ENCODE measurements at places on chromosomes 11 and 22.

DNA sequence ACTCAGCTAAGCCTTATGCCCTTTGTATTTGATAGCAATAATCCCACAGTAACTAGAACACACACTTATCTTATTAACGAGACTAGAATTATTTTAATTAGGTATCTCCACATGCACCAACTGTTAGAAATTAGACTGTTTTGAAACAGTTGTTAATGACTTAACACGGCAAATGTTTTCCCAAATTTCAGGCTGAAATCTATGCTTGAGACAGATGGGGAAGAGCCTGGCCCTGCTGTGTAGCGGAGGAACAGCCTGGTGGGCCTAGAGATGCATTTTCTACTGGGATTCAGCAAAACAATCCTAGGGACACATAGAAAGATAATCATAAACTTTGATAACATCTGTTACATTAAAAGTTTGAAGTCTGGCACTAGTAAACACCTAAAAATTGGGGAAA is 273.4 kb downstream of the TTC28 start:
- DNase-seq: no peak

- no peak for DNase-seq
These were observed 88.0 kb upstream of the KCNQ1OT1 start for GRCh38 chr11:2787816-2788167.

GRCh38 chr11:72771507-72771906 is 19.3 kb upstream of the ARAP1 start:
- no peak for DNase-seq

GRCh38 chr22:36358533-36359469 is 29.0 kb downstream of the MYH9 start:
- no peak for DNase-seq

GRCh38 chr11:109085708-109086373 is 336.1 kb upstream of the C11orf87 start:
- no peak for DNase-seq

GRCh38 chr11:124736736-124737135 is 3.0 kb upstream of the NRGN start:
- DNase-seq: no peak

DNA sequence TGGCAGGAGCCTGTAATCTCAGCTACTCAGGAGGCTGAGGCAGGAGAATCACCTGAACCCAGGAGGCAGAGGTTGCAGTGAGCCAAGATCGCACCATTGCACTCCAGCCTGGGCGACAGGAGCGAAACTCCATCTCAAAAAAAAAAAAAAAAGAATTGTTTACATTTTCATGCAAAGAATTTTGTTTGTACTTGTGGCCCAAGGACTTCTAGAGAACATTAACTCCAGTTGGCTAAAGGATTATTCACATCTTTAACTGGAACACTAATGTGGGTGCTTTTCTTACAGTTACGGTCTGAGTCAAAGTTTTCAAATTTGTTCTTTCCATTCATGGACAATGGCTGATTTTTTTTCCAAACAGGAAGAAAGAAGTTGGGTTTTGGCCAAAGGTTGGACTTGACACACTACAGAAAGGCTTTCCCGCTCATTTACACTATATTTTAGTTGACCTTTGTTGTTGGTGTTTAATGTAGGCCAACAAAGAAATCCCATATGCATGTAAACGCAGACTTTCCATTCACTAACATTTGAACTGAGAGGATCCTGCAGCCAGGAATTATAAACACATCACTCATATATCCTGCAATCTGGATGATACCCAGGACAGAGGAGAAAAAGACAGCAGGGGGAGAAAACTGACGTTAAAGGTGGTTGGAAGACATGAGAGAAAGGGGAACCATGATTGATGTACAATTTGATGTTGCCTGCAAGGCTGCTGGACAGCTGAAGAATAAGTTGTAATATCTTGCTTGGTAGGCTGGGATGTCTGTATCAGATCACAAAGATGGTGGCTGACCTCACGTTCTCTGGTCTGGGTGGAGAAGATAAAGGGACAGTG is 13.1 kb downstream of the POU2AF1 start:
- no peak for DNase-seq

DNA sequence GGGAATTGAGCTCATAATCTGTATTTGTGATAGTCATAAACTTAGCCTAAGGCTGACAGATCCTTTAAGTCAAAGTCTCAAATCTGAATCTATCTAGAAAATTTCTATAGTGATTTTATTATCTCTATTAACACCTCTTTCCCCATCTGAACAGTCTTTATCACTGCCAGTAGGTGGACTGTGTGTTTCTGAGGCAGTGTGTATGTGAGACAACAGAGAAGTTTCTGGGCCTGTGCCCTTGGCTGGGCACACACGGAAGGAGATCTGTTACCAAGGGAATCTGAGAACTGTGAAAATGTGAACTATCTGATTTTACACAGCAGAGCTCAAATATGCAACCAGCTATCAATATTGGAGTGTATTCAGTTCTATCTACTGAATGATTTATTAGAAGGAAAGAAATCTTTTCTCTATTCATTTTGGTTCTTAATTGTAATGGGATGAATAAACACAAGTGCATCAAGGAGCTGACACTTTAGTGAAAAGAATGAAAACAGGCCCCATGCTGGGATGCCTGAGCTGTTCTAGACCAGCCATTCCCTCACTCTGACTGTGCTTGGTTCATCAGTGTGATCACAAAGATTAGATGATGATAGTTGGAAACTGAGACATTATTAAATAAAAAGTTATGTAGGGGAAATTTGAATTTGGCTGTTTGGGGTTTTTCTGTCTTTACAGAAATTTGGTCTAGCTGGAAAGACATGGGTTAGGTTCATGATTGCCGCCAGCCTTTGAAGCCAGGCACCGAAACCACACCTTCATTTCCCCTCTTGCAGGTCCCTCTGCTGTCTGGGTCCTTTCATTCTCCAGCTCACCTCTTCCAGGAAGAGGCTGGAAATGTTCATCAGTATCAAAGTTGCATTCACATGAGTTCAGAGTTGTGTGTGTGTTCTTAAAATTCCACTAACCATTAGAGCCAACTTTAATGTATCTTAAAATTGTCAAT is 68.1 kb downstream of the LIF start:
- peak; percentile 59 for DNase-seq

DNA sequence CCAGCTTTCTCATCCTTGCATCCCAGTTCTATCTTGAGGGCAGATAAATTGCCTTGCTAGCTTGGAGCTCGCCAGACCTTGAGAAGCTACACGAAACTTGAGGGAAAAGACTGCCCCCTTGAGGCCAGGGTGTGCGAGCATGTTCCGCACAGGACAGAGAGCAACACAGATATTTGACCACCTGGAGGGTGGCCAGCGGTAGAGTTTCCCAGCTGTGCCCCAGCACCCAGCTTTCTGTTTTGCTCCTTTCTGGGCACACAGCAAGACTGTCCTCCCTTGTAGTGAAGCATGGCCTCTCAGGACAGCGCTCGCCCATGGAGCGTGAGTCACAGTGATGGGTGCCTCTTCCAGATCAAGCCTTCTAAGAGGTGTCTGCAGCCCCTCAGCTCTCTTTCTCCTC is 23.5 kb downstream of the SPATA19 start:
- no peak for DNase-seq

GRCh38 chr11:59705294-59705693 is 8.4 kb downstream of the OR10V1 start:
- no peak for DNase-seq

DNA sequence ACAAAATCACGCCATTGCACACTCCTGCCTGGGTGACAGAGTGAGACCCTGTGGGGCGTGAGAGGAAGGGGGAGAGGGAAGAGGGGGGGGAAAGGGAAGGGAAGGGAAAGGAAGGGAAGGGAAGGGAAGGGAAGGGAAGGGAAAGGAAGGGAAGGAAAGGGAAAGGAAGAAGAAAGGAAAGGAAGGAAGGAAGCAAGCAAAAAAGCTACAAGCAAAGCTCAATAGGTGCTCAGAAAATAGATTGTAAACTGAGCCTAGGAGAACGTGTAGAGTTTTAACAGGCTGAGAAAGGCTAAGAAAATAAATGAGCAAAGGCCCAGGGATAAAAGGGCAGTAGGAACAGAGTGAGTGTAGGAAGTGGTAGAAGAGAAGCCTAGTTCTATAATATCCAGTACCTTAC is 30.8 kb upstream of the GDPD4 start:
- DNase-seq: no peak

DNA sequence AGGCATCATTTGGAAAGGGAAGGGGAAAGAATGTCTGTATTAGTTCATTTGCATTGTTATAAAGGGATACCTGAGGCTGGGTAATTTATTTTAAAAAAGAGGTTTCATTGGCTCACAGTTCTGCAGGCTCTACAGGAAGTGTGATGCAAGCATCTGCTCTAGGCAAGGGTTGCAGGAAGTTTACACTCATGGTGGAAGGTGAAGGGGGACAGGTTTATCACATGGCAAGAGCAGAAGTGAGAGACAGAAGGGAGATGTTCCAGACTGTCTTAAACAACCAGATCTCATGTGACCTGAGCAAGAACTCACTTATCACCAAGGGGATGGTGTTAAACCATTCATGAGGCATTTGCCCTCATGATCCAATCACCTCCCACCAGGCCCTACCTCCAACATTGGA is 90.6 kb downstream of the CCDC83 start:
- no peak for DNase-seq

DNA sequence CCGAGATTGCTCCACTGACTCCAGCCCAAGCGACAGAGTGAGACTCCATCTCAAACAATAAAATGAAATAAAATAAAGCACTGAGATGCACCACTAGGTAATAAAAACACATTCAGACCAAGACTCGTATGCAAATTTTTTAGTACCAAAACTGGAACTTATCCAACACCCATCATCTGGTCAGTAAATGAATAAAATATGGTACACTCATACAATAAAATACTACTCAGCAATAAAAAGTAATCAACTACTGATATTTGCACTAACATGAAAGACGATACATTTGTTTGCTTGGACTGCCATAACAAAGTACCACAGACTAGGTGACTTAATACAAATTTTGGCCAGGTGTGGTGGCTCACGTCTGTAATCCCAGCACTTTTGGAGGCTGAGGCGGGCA is 17.8 kb upstream of the POLD3 start:
- no peak for DNase-seq

DNA sequence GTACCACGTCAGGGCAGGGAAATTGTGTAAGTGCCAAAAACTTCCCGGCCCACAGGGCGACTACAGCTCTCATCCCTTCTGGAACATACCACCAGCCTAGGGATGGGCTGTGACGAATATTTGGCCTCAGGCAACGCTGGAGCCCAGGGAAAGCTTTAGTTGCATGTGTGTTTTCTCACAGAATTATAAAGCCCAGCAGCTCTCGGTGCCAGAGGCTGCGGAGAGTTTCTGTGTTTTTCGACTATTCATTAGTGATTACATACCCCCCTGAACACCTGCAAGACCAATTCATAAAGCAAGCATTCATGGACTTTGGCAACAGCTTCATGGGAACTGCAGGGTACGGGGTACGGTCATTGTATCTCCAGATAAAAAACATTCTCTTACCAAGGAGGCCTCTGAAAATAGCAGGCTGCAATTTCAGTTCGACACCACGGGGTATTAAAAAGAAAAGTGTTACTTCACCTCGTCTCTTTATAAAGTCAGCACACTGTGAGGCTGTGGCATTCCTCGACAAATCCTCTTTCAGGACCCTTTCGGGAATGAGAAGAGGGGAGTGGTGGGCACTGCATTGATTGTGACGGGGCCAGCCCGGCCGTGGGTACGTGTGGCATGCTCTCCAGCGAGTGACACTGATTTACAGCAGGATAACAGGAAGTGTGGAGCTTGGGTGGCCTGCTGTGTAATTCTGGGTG is 243.6 kb upstream of the SORL1-AS1 start:
- no peak for DNase-seq

DNA sequence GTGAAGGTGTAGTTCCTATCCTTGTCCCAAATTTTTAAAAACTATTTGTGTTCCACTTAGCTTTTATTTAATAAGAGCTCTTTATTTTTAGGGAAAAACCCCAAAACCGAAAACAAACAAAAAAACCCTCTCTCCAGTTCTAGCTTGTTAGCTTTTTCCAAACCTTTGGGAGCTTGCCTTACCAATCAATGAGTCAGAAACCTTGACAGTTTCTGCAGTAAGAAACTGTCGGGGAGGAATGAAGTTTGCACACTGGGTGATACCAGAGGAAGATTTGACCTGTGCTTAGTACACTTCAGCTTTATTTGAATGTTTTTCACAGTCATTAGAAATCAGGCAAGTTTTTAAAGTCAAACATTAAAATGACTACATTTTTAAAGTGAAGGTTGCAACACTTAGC is 105.0 kb downstream of the FAT3 start:
- DNase-seq: no peak

DNA sequence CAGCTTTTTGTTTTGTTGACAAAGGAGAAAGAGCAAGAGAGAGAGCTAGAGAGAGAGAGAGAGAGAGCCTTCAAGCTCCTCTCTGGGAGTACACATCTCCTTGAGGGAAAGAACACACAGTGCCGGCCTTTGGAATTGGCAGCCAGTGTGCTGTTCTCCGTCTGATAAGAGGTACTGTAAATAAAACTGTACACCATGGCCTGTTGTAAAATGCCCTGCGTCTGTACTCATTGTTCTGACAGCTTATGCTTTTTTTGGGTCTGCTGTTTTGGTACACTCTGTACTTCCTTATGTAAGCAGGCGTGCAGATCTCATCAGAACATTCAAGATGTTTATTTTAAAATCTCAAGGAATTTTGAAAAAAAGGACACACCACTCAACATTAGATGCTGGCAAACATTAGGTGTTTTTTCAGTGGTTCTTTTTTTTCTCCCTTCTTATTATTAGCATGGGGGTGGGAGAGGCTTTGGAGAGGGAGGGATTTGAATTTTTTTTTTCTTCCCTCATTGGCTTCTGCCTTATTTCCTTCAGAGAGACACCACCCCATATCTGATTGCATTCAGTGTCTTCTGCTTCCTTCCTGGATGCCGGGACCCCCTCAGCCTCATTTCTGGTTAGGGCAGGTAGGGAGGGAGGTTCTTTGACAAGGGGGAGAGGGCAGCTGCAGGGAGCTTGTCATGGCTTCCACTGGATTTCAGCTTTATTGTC is 116.8 kb upstream of the NNMT start:
- no peak for DNase-seq

GRCh38 chr22:23774922-23775436 is 2.3 kb downstream of the MMP11 start:
- DNase-seq: no peak
